ENCODE measurements at places on chromosomes 5 and 9.

DNA sequence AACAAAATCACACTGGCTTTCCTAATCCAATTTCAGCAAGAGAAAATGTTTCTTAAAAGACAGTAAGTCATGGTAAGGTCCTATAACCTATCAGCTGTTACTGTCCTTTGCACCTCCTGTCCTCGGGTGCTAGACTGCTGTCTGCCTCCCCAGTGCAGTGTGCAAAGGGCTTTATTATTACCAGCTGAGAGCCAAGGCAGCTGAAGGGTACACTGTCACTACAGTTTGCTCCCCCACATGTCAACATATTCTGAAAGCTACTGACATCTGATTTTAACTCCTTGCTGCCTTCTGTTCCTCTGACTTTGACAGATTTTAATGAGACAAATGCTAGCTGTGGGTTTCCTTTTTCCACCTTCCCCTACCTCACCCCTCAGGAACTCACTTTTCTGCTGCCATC is 389.4 kb upstream of the SLC24A2 start:
- DNase-seq: no peak

GRCh38 chr5:142700566-142700965 is 14.7 kb upstream of the FGF1 start:
- no peak for DNase-seq

- no peak for DNase-seq
Measured at GRCh38 chr9:77910194-77910621, 121.4 kb downstream of the GNAQ start.

DNA sequence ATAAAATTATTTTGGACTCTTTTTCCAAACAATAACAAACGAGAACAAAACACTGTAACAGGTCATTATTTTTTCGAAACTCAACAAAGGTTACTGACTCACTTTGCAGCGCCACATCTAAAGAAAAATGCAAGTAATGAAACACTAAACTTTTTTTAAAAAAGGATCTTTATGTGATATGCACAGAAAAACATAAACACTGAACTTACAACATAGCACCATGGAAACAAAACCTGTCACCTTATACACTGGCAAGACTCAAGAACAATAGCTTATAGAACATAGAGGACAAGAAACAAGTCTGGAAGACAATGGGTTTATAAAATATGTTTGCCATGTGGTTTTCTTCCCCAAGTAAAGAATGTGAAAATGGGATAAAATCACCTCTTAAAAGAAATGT is 85.2 kb downstream of the AUH start:
- no peak for DNase-seq

- DNase-seq: no peak
Measured at GRCh38 chr5:116539222-116539621, 35.4 kb downstream of the SEMA6A start.

DNA sequence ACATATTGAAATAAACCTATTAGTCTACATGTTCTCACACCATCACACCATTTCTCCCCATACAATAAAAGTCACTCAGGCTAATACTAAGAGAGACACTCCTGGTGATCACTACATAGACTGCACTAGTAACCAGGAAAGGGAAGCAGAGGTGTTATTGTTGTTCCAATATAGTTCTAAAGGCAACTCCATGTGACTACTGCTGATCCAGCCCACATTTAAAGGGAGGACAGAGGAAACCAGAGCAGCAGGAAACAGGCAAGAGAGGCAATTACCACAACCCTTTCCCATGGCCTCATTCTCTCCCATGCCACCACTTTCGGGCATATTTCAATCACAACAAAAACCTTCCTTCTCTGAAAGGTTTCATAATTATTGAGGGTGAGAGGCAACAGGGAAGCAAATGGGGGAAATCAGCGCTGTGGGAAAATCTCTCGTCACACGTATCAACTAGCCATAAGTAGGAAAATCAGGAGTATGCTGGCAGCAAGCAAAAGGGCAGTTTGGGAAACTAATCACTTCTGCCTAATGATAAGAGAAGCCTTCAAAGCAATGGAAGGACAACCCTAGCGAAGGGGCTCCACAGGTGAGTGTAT is 1.8 kb downstream of the UBAP2 start:
- DNase-seq: no peak

GRCh38 chr9:135105938-135106491 is 18.5 kb downstream of the OLFM1 start:
- no peak for DNase-seq

DNA sequence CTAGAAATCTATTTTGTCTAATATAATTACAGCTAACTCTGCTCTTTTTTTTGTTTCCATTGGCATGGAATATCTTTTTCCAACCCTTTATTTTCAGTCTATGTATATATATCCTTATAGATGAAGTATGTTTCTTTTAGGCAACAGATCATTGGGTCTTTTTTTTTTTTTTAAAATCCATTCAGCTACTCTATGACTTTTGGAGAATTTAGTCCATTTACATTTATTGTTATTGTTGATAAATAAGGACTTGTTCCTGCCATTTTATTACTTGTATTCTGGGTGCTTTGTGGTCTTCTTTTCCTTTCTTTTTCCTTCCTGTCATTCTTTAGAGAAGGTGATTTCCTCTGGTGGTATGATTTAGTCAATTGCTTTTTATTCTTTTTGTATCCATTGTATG is 296.8 kb downstream of the SMARCA2 start:
- no peak for DNase-seq

DNA sequence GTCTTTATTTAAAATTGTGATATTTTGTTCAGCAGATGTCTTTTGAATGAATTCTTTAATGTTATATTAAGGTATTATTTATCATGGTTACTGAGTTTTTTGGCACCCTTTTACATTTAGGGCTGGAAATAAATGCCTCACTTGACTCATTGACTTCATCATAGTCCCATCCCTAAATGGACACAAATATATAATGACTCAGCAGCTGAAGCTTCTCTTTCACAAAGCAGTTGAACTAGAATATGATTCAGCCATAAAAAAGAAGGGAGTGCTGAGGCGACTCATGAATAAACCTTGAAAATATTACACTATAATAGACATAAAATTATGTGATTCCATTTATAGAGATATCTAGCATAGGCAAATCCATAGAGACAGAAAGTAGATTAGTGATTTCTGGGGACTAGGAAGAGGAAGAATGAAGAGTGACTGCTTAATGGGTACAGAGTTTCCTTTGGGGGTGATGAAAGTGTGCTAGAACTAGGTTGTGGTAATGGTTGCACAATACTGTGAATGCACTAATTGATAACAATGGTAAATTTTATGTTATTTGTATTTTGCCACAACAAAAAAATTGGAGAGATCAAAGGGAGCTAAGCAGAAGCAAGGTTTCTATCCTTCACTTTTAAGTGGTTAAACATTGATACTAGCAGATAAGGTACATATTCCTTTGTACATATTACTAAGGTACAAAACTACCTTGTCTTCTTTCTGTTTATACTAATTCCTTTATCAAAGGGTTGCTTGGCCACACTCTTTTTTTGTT is 449.6 kb downstream of the NTRK2 start:
- no peak for DNase-seq

DNA sequence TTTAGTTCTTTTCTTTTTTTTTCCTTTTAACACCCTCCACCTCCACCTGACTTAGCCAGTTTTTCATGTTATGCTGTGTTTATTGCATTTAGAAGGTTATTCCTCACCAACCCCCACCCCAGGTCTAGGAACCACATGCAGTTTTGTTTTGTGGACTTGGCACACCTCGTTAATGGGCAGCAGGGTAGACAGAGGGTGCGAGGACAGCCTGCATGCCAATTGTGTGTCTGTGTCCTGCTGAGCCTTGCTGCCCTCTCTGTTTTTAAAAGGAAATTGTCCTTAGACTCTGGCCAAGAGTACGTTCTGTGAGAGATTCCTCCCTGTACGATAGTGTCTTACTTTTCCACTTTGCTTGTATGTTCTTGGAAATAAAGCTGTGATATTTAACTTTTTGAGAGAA is 13.9 kb downstream of the PIK3R1 start:
- DNase-seq: no peak

DNA sequence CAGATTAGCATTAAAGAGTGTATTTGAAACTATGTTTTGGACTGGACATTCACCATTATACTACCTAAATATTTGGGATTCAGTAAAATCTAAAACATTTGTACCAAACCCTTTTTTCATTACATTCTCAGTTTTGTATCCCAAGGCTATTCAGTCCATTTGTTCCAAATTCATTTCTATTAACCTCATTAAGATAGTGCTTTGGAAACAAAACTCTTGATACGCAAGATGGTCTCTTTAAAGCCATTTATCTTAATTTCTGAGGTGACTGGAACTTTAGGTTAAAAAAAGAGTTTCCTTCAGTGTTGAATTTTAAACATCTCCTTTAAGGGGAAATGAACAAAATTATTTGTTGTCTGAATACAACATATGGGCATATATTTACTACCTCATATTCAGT is 702.5 kb upstream of the GRAMD2B start:
- no peak for DNase-seq

DNA sequence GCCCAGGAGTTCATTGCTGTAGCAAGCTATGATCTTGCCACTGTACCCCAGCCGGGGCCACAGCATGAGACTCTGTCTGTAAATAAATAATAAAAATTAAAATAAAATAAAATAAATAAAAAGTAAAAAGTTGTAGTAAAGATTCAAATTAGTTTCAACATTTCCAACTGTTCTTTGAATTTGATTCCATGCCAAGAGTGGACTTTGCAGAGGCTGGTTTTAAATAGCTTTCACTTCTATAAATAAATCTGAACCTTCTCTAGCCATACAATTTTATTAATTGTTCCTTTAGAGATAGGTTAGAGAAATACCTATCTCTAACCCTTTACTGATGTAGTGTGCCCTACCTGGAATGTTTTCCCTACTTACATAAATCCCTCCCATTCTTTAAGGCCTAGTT is 129.7 kb upstream of the SLIT3 start:
- no peak for DNase-seq

Data from CMK (cell line).